Body of pancreas (tissue), 4 donors: ENCODE measurements at places on chromosomes 1 and 21. TPM values are rescaled to one million over a fixed set of nuclear protein-coding genes. Genes with fewer than 3 reads are reported as not detected.

Gene MTX1
- 16.3 TPM for total RNA-seq

Gene KCNC4
- 12.7 TPM for total RNA-seq

Gene ZNF593OS
- total RNA-seq, result not detected

Gene KIF14
- not detected for total RNA-seq

Gene IRF6
- 20.0 TPM for total RNA-seq

Gene DENND2D
- 35.3 TPM for total RNA-seq

Gene SH2D2A
- total RNA-seq, result 0.99 TPM

Gene PLOD1
- total RNA-seq, result 30.9 TPM

Gene CD55
- total RNA-seq, result 27.0 TPM

Gene BSND
- total RNA-seq, result not detected

Gene DPM3
- 6.2 TPM for total RNA-seq
